SHP77 (cell line): ENCODE measurements at places on chromosomes 11 and 22.
A peak's percentile ranks its signal among the peaks of the same experiment; 100 is the strongest.

GRCh38 chr11:45730014-45730413 is 64.6 kb upstream of the CHST1 start:
- DNase-seq, result no peak

- DNase-seq, result peak; percentile 1
Measured at GRCh38 chr11:112085822-112086421, 634 bp downstream of the TIMM8B start.

DNA sequence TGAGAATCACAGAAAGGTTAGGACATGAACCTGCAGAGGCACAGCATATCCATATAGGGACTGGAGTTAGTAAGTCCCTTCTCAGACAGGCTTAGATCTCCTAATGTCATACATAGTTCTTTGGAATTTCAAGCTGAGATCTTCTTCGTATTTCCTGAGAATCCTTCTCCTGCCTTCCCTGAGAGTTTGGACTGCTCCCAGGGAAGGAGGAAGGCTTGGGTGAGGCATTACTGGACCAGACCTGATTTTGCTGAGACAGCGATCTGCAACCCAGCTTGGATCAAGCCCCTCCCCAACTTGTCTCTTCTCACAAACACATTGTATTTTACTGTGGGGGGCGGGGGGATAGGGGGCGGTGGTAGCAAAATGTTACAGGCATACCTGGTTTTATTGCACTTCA is 108.5 kb downstream of the TSPAN18 start:
- no peak for DNase-seq

DNA sequence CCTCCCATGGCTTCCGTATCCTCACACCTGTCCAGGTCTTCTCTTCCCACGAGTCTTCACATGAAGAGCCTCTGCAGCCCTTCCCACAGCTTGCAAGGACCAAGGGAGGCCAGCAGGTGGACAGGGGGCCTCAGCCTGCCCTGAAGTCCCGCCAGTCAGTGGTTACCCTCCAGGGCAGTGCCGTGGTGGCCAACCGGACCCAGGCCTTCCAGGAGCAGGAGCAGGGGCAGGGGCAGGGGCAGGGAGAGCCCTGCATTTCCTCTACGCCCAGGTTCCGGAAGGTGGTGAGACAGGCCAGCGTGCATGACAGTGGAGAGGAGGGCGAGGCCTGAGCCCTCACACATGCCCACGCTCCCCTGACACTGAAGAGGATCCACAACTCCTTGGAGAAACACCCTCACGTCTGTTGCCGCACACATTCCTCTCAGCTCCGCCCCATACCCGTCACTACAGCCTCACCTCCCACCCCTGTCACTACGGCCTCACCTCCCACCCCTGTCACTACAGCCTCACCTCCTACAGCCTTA is 8.3 kb downstream of the SSH3 start:
- DNase-seq, result no peak

DNA sequence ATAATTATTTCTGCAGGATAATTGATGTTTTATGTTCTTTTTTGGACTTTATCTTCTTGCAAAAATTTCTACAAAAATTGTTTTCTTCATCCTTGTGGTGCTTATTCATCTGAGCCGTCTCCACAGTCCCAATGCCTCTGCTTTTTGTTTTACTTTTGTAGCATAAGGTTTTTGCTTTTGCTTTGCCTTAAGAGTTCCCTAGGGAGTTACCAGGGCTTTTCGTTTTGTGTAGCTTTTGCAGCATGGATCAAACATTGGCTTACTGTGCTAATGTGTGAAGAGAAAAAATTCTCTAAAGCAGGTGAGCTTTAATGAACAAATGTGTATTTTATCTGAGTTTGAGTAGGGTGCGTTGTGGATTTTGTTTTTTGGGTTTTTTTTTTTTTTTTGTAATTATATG is 11.8 kb downstream of the XBP1 start:
- DNase-seq, result no peak

DNA sequence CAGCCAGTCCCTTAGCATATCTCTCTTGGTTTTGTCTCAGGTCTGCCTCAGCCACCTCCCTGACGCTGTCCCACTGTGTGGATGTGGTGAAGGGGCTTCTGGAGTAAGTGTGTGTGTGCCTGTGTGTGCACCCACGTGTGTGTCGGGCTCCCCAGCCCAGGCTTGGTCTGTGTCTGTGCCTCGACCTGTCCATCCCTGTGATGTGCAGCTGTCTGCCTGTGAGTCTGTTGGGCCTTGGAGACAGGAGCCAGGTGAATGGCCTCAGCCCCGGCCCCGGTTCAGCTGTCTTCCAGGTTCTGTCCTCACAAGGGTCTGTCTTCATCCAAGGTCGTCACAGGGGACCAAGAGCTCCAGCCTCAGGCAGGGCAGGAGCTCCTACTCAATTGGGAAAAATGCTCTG is 9.8 kb downstream of the ATG16L2 start:
- DNase-seq, result no peak

DNA sequence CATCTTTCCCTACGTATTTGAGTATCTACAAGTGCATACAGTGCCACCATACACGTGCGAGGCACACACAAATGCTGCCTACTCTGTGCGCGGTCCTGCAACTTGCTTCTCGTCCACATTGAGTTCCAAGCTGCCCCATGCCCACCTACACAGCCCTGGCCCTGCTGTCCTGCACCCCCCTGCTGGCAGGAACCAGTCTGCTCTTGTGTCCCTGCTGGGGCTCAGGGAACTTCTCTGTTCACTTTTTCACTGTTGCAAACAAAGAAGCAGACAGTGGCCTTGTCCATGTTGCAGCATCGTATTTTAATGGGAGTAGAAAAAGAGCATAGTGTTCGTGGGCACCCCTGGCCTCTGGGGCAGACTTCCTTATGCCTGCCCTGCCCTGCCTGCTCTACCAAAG is 14.0 kb downstream of the CPT1A start:
- no peak for DNase-seq

- no peak for DNase-seq
Measured at GRCh38 chr22:25908212-25908611, 166.2 kb downstream of the MYO18B start.

GRCh38 chr11:890794-891540 is 19.6 kb downstream of the CHID1 start:
- no peak for DNase-seq

DNA sequence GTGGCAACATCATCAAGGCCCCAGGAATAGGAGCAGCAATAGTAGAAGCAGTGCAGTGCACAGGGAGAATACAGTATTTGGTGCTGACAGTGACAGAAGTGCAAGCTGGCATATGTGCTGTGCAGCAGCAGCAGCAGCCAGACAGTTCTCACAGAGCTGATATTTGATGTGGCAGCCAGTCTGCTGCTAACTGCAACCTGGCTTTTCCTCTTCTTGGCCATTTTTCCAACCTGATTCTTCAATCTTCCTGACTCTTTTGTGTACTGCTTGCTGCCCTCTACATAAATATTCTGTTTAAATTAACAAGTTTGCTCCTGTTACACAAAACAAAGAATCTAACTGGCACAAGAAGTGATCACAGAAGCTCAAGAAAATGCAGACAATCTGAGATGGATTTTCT is 102.0 kb downstream of the CASP12 start:
- DNase-seq, result no peak

DNA sequence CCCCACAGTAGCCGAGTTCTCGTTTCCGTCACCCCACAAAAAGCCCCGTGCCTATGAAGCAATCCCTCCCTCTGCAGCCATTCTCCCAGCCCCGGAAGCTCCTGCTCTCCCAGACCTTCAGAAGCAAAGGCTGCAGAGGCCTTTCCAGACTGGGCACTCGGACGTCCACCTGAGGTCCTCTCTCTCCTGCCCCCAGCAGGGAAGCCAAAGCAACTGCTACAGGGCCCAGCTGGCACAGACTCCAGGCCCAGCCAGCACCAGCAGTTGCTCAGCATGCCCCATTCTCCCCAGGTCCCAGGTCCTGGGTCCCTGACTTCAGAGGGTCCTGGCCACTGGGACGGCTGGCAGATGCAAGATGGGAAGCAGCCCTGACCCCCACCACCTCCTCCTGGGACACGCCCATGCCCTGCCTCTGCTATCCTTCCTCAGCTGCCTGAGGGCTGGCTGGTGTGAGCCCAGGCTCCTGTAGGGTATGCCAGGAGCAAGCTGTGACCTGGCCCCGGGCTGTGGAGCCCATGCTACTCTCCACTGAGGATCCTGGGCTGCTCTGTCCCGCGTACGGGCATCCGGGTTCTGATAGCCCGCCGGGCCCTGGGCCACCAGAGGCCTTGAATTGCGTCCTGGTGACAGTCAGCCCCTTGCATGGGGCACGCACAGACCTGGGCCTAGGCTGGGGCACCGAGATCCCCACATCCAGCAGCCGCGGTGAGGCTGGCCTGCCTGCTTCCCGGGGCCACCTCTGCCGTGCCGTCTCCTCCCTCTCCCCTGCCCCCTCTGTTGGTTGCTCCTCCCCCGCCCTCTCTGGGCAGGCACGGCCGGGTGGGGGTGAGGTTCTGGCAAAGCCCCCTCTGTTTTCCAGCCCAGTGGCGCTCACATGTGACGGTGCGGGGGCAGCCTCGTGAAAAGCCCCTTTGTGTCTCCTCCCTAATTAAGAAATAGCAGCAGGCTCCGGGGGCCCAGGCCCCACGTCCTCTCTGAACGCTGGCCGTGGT is 1310.3 kb downstream of the BRD1 start:
- DNase-seq, result no peak

DNA sequence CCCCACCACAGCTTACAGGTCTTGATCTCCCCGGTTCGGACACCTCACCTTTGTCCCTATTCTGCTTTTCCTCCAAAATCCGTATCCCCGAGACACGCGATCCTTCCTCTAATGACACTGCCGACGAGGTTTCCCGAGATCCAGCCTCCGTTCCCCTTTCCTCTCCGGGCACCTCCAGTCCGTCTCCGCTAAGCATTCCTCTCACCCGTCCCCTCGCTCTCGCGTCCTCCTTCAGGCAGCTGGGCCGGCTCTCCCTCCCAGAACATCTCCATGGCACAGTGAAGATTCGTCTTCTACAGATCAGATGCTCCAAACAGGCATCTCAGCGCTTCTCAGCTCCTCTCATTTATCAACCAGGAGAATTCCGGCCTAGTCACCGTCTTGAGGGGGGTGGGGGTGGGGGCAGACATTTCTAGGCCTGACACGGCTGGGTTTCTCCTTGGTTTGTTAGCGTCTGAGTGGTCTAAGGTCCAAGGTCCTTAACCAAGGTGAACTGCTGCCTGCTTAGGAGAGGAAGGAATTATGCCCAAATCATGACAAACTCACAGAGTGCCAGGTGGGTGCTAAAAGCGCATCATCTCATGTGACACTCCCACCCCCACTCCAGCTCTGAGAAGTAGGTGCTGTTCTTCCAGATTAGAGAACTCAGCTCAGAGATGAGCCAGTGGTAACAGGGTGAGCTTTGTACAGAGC is at the start of gene SPTBN2:
SPTBN2 (minus strand) TSS at position 524 of the 693 bp plus-strand sequence. CDS start 7,976 bp downstream, outside the sequence.
- DNase-seq, result peak; percentile 34

GRCh38 chr11:119459293-119459976 is 36.5 kb upstream of the THY1 start:
- DNase-seq, result no peak

DNA sequence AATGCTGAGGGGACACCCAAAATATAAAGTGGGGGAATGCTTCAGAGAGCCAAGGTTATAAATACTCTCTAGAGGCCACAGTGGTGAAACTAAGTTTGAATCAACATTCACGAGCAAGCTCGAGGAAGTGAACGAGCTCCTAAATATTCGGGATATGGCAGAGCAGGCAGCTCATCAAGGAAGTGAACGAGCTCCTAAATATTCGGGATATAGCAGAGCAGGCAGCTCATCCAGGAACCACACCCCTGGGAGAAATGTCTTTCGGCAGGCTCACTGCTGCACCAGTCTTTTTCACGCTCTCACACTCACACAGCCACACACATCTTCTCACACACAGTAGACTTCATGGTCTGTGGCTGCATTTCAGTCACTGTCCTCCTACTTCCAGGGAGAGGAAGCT is 787.5 kb downstream of the OPCML start:
- no peak for DNase-seq

DNA sequence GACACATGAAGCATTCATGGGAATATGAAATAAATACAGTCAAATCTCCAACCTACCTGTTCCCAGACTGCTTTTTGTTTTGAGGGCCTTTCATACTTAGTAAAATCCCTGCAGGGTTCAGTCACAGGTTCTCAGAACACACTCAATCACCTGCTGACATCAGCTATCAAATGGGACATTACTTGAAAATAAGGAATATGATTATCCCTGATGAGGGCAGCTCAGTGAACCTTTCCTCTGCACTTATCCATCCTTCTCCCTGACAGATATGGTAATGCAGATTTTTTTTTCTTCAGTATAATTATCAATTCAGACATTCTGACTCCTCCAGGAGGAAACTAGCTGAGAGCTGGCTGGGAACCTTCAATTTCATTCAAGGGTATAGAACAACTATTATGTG is 1127.4 kb upstream of the CCDC90B start:
- DNase-seq, result no peak

DNA sequence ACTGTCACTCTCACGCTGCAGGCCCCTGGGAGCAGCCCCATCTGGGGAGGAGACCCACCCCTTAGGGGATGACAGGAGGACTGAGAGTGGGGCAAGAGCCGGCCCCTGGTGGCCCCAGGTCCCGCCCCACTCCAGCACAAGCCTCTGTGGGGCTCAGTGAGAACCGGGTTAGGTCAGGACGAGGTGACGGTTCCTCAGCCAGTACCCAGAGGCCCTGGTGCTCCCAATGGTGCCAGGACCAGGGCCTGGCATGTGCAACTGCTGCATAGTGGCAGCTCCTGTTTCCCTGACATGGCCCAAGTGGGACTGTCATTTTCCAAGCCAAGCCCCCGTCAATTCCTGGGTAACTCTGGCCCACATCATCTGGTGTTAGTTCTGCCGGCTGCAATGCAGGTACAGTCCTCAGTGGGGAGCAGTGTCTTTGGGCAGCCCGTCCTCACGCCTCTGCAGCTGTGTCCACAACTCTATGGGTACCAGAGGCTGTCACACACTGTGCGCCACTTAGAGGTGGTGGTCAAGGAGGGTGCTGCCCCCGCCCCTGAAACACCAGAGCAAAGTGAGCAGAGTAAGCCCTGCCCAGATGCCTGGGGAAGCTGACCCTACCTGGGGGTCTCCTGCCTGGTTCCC is 15.9 kb downstream of the CHID1 start:
- DNase-seq, result no peak

DNA sequence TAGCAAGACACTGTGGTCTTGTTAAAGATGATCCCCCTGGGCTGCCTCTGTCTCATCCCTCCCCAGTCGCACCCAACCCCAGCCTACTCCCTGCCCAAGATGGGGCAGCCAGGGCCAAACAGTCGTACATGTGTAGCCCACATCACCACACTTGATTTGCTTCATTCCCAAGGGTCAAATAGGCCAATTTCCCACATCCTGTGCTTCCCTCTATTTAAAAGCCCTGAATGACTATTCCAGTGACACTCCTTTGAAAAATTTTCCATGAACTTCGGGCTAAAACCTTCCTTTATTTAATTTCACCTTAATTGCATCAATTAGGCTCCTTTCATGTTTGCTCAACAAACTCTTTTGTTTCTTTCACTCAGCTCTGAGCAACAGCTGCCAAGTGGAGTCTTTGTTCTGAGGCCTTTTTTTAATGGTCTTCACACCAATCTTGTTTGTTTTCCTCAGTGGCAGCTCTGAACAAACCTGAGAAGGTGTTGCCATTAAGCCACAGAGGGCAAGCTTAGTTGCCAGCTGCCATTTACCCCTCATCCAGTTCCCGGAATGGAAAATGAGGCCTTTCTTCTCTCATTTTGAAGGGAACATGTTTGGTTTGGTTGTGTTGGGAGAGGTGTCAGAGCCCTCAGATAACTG is 126.9 kb downstream of the APIP start:
- no peak for DNase-seq
